Thyroid gland (tissue), 4 donors: ENCODE measurements at places on chromosomes 7 and 10. TPM values are rescaled to one million over a fixed set of nuclear protein-coding genes. Genes with fewer than 3 reads are reported as not detected.

DNA sequence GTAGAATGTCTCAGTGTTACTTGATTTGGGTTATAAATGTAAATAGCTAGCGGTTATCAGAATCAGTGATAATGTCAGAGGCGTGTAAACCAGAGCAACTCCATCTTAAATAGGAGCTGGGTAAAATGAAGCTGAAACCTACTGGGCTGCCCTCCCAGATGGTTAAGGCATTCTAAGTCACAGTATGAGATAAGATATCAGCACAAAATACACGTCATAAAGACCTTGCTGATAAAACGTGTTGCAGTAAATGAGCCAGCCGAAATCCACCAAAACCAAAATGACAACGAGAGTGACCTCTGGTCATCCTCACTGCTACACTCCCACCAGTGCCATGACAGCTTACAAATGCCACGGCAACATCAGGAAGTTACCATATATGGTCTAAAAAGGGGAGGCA lies 172.3 kb downstream of the CHRM2 start:
- no peaks in the 10 kb centered on the region for H3K36me3 ChIP-seq
- no peak overlapping the region for H3K27ac ChIP-seq

Gene LRRC4
- total RNA-seq = 0.39 TPM

DNA sequence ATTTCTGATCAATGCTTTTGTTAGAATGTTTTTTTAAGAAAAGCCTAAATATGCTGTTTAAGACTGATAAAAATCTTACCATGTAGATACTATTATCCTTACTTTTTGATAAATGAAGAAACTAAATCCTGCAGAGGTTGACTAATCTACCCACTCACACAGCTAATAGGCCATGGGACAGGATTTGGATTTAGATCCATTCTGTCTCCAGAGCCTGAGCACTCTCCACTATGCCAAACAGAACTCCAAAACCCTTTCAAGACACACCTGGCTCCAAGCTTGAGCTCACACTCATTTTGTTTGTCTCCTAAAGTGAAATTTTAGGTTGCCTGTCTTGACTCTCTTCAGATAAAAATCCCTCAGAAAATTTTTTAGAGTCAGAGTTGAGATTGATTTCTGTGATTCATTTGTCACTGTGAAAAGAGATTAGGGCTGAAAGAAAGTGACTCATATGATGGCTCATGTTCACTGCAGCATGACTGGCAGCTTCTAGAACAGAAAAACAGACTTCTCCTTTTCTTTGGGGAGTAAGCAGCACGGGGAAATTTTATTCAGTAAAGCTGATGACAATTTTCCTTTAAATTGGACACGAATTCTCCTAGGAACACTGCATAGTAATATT lies 132.3 kb upstream of the POT1 start:
- no peaks in the 10 kb centered on the region for H3K4me1 ChIP-seq
- no peaks in the 10 kb centered on the region for H3K27me3 ChIP-seq
- no peak overlapping the region for H3K27ac ChIP-seq

Gene CTAGE4
- total RNA-seq = 4.7 TPM

DNA sequence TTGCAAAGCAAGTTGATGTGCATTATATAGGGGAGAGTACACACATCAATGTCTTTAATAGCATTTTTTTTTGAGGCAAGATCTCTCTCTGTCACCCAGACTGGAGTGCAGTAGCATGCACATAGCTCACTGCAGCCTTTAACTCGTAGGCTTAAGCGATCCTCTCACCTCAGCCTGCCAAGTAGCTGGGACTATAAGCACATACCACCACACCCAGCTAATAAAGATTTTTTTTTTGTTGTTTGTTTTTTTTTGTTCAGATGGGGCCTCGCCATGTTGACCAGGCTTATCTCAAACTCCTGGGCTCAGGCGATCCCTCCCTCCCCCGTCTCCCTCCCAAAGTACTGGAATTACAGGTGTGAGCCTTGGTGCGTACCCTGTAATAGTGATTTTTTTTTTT lies 1.5 kb downstream of the UMAD1 start:
- DNase-seq = no peak
- no peak overlapping the region for H3K4me3 ChIP-seq
- peaks cover 14% of the 10 kb centered on the region for H3K4me1 ChIP-seq
- H3K36me3 ChIP-seq = no peaks in the 10 kb centered on the region
- no peaks in the 10 kb centered on the region for H3K27me3 ChIP-seq
- H3K27ac ChIP-seq = no peak overlapping the region

- H3K4me3 ChIP-seq = no peak overlapping the region
- no peak for DNase-seq
- no peaks in the 10 kb centered on the region for H3K27me3 ChIP-seq
Observed at GRCh38 chr7:30831227-30831626, 60.0 kb downstream of the MINDY4 start.

GRCh38 chr7:65295409-65295808 lies 78.2 kb upstream of the ZNF92 start:
- no peak overlapping the region for H3K27ac ChIP-seq
- no peak for DNase-seq
- H3K4me1 ChIP-seq = no peaks in the 10 kb centered on the region
- no peaks in the 10 kb centered on the region for H3K36me3 ChIP-seq

Gene HHEX
- total RNA-seq = 117 TPM

DNA sequence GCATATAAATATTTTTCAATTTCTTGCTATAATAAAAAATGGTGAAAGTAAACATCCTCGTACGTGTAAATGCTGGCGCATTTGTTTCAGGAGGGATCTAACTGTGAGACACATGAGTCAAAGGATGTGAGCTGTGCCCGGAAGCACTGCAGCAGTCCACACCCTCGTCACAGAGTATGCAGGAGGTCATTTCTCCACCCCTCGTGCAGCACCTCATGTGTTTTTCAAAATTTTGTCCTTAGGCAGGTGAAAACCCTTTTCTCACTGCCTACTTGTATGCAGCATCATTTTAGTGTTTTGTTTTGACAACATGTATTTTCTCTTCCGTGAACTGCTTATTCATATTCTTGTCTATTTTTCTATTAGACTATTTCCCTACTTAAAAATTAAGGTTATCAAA lies 162.7 kb downstream of the AVL9 start:
- H3K36me3 ChIP-seq = no peaks in the 10 kb centered on the region
- no peak for DNase-seq
- no peak overlapping the region for H3K4me3 ChIP-seq
- no peaks in the 10 kb centered on the region for H3K27me3 ChIP-seq

Gene FOXI2
- total RNA-seq = not detected

Gene CDHR3
- total RNA-seq = 8.6 TPM

Gene PSAP
- total RNA-seq = 978 TPM

DNA sequence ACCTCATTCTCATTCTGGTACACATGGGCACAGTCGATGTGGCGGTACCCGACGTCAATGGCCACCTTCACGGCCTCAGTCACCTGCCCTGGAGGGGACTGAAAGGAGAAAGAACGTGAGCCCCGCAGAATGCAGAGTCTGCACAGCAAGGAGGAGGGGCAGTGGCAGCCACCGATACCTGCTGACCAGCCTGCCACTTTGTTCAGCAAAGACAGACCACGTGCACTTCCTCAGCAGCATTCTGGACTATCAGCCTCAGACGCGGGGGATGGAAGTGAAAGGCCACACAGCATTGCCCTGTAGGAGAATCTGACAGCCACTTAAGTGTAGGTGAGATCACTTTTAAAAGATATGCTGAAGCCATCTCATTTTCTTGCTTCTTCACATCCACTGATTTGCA lies 7.2 kb downstream of the AKR1B1 start:
- peaks cover 30% of the 10 kb centered on the region for H3K36me3 ChIP-seq
- H3K27ac ChIP-seq = no peak overlapping the region
- H3K4me3 ChIP-seq = no peak overlapping the region
- no peaks in the 10 kb centered on the region for H3K27me3 ChIP-seq
- DNase-seq = no peak

DNA sequence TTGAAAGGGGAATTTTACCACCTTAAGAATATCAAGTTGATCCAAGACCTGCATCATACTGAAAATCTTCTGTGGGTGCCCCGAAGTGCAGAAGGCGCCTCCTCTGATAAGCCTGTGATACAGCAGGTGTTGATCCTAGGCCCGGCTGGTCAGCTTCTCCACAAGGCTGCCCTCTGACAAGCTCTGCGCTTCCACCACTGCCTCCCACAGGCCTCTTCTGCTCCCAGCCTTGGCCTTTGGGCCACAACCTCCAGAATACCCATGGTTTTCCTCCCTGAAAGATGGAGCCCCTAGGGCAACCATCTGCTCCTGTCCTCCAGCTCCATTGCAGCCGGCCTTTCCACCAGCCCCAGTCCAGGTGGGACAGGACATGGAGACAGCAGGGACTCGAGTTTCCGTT lies 5.6 kb upstream of the OGDHL start:
- H3K27ac ChIP-seq = no peak overlapping the region
- DNase-seq = no peak
- H3K36me3 ChIP-seq = no peaks in the 10 kb centered on the region
- peaks cover 16% of the 10 kb centered on the region for H3K27me3 ChIP-seq

DNA sequence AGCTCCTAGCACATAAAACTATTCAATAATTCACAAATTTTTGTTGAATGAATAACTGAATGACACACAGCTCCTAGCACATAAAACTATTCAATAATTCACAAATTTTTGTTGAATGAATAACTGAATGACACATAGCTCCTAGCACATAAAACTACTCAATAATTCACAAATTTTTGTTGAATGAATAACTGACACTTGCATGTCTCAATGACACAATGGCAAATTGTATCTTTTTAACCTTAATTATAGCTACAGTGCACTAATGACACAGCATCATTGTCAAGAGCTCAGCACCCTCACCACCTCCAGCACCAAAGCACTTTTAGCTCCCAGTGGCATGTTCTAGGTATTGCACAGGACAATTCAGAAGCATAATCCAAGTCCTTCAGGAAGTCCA lies 131.6 kb downstream of the PDE1C start:
- no peak overlapping the region for H3K4me3 ChIP-seq
- no peak overlapping the region for H3K27ac ChIP-seq
- H3K27me3 ChIP-seq = no peaks in the 10 kb centered on the region
- H3K36me3 ChIP-seq = no peaks in the 10 kb centered on the region
- no peak for DNase-seq

Gene MSMB
- total RNA-seq = not detected

DNA sequence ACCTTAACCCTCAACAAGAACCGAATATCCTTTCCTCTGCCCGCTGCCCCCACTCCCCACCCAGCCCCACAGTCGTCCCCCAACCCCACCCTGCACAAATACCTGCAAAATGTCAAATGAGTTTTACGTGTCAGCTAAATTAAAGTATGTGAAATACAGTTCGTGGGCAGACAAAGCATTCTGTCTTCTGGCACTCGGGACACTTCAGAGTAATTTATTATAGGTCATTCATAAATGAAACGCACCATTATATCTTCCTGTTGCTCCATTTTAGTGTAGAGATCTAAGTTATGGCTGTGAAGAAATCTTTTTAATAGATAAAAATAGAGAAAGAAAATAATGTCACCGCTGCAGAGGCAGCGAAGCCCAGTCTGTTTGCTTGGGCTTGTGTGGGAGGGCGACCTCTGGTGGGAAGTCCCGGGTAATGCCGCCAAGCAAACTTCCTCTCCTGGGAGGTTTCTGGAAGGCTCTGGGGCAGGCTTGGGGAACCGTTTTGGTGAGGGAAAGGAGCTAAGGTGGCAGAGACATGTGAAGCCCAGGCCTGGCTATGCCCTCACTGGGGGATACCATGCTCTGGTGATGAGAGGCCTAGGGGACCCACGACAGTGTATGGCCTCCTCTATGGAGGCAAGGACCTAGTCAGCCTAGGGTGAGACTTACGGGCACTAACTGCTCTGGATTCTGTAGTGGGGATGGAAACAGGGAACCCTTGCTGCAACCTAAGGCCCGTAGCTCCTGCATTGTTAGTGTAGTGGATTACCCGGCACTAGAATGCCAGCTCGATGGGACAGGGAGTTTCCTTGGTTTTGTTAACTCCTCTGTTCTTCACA lies 604.9 kb downstream of the LRMDA start:
- peak; percentile 69 for DNase-seq
- H3K36me3 ChIP-seq = no peaks in the 10 kb centered on the region
- no peak overlapping the region for H3K27ac ChIP-seq
- no peaks in the 10 kb centered on the region for H3K4me1 ChIP-seq
- no peaks in the 10 kb centered on the region for H3K27me3 ChIP-seq

Gene MYL10
- not detected for total RNA-seq

Gene PNLIPRP1
- not detected for total RNA-seq

DNA sequence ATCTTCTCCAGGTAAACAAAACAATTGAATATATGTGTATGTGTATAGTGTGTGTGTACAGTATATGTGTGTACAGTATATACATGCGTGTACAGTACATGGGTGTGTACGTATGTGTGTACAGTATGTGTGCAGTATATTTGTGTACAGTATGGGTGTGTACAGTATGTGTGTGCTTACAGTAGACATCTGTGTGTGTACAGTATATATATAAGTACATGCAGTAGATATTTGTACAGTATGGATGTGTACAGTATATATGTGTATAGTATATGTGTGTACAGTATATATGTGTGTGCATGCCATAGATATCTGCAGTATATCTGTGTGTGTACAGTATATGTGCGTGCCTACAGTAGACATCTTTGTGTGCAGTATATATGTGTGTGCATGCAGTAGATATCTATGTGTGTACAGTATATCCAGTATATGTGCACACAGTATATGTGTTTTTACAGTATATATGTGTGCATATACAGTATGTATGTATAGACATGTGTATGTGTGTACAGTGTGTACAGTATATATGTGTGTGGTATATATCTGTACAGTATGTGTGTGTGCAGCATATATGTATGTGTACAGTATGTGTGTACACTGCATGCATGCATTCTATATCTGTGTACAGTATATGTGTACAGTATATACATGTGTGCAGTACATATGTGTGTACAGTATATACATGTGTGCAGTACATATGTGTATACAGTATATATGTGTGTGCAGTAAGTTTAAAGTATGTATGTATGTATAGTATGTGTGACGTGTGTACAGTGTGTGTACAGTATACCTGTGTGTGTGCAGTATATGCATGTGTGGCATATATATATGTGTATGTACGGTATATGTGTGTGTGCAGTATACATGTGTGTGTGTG lies 37.3 kb upstream of the SLC39A12 start:
- H3K4me3 ChIP-seq = no peak overlapping the region
- H3K27ac ChIP-seq = no peak overlapping the region
- no peaks in the 10 kb centered on the region for H3K4me1 ChIP-seq
- H3K27me3 ChIP-seq = no peaks in the 10 kb centered on the region

DNA sequence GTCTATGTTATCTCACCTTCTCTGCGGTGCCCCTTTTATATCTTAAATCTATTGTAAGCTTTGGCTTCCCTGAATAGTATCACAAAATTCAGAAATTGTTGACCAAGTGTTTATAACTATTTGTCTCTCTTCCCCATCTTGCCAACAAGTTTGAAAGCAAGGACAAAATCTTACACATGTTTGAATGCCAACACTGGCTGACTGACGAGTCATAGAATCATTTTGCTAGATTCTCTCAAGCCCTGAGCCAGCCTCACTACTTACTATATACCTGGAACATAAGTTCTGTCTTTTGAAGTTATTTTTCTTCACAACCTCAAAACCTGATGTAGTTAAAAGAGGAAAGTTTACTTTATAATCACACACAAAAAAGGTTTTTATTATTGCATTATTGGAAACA lies 700.7 kb downstream of the PHTF2 start:
- H3K27me3 ChIP-seq = no peaks in the 10 kb centered on the region
- no peaks in the 10 kb centered on the region for H3K4me1 ChIP-seq
- H3K4me3 ChIP-seq = no peak overlapping the region
- DNase-seq = no peak
